ENCODE measurements at places on chromosomes 1 and 21.

DNA sequence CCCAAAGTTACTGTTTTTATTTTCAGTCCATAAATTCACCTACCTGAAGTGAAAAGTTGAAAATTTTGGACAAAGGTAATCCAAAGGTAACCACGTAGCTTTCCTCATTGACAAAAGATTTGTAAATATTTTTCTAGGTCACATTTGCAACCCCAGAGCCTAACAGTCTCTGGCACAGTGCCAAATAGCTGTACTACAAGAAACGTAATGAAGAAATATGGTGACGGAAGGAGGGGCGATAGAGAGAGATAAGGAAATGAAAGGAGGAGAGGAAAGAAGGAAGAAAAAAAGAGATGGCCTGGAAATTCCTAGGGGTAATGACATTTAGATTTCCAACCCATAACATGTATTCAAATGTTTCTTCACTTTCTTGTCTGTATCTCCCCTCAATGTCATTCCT is 159.4 kb downstream of the BARHL2 start:
- DNase-seq, result no peak

DNA sequence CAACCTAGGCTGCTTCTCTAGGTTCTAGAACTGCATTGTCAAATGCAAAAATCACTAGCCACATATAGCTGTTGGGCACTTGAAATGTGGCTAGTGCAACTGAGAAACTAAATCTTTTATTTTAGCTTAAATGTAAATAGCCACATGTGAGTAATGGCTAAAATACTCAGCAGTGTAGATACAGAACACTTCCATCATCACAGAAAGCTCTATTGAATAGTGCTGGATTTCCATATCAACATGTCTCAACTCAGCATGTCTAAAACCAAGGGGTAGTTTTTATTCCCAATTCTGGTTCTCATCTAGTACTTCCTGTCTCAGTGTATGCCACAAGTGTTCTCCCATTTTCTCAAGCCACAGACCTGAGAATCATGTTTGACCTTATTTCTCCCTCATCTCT is 7.5 kb upstream of the TP53BP2 start:
- DNase-seq, result no peak

GRCh38 chr1:199272628-199273086 is 633.8 kb downstream of the PTPRC start:
- DNase-seq, result peak; percentile 78

GRCh38 chr1:46008585-46008984 is 123.8 kb downstream of the PIK3R3 start:
- DNase-seq, result no peak

DNA sequence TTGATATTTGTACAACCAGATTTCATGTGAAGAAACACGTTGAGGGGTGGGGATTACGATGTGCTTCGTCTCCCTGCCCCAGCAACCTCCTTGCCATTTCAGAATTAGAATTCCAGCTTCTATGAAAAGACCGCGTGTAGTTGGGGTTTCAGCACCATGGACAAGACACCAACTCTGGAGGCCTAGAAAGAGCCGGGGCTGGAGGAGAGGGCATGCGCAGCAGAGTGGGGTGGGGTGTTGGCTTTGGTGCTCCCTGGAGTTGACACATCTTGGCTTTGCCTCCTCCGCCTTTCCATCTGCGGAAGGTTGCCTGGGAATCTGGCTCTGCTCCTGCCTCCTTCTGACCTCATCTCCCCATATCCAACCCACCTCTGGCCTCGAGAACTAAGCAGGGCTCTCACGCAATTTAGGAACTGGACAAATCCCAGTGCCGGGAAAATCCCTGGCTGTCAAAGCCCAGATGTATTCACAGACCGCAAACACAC is 11.8 kb downstream of the HTR6 start:
- no peak for DNase-seq

DNA sequence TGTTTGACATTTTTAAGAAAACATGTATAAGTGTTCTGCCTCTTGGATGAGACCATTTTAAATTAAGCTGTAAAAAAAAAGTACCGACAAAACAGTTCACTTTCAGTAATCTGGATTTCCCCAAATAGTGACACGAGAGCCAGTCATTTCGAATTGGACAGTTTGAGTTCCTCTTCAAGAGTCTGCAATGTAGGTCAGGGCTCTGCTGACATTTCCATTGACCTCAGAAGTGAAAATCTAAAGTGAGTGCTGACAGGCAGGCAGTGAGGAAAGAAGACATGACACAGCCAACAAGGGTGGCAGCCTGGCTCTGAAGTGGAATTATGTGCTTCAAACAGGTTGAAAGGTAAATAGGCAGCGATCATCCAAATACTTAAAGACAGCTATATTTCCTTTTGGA is at the start of gene IL23R:
Gene IL23R, plus strand, starts transcription at position 259 of the 400 bp plus-strand sequence. CDS start 1,667 bp downstream, outside the sequence.
- no peak for DNase-seq

DNA sequence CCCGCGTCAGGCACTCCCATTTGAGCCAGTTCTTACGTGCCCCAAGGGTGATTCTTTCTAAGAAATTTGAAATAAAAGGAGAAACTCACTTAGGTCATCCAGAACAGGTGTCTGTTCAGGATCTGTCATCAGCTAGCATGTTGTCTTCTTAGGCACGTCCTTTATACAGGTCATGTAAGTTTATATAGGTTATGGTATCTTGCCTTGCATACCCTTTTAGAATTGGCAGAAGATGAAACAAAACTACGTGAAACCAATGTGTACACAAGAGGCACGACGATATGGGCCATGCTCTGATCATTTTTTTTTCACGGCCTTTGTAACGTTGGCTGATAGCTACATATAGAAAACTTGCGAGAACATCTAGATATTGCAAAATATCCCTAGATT is 579 bp upstream of the GTF2B start:
- DNase-seq, result no peak

GRCh38 chr1:62870148-62870547 is 86.2 kb downstream of the ATG4C start:
- no peak for DNase-seq

GRCh38 chr1:119978018-119978505 is 81.7 kb upstream of the ADAM30 start:
- no peak for DNase-seq

DNA sequence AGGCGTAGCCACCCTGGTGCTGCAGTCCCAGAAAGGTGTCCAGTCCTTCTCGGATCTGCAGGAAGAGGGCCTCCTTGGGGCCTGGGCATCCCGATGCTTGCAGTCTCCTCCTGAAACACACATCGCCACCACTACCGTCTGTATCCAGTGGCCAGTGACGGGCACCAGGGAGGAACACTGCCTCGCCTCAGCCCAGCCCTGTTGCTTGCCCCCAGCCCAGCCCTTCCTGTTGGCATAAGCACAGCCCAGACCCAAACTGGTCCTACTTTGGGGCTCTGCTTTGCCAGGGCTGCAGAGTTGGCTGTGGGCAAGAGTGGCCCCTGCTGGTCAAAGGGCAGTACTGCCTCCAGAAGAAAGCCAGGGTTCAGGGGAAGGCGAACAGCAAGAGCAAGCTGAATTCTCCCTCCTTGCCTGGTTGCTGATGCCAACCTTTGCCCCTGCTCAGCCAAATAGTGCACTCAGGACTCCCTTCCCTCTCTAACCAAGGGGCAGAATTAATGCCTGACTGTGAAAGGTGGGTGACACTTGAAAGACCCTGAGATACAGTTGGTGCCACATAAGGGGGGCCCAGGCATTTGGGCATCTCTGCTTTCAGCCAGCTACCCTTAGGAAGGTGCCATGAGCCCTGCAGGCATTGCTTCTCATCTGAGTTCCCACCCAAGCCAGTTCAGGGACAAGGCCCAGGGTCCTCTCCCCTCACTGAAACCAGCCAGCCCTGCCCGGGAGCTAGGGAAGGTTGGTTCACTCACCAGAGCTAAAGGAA is 11.1 kb upstream of the ARHGEF2 start:
- no peak for DNase-seq

DNA sequence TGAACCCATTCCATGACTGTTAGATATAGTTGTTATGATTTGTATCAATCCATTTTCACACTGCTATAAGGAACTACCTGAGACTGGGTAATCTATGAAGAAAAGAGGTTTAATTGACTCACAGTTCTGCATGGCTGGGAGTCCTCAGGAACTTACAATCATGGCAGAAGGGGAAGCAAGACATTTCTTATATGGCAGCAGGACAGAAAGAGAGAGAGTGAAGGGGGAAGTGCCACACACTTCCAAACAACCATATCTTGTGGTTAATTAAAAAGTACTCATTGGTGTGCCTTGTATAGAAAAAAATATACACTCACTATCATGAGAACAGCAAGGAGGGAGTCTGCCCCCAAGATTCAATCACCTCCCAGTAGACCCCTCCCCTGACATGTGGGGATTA is 137.6 kb upstream of the NBPF11 start:
- DNase-seq, result no peak

Measured in epithelial cell of proximal tubule (primary cell).